A549 treated with AZD2906 at 1 μM for 4 hours (cell line): ENCODE measurements at places on chromosomes 5 and 9. TPM values are rescaled to one million over a fixed set of nuclear protein-coding genes. Genes with fewer than 3 reads are reported as not detected.

Gene DDX4
- 0.02 to 0.09 TPM (median 0.08 TPM) in 3 of 5 replicates, not detected in the others for total RNA-seq

Gene SPEF2
- 1.5 to 2.4 TPM (median 1.7 TPM) in 5 replicates for total RNA-seq

Gene GPR151
- total RNA-seq, result not detected in 5 replicates

Gene OTP
- 0.03 to 0.12 TPM (median 0.09 TPM) in 5 replicates for total RNA-seq

Gene ACOT12
- 0.10 TPM in 1 of 5 replicates, not detected in the others for total RNA-seq

Gene SHC3
- 0.22 to 0.40 TPM (median 0.28 TPM) in 5 replicates for total RNA-seq

Gene TMEM8B
- 2.4 to 3.5 TPM (median 3.4 TPM) in 5 replicates for total RNA-seq

Gene BARX1
- total RNA-seq, result 7.3 to 12.4 TPM (median 11.5 TPM) in 5 replicates

Gene GAS1
- total RNA-seq, result 0.09 to 0.19 TPM (median 0.12 TPM) in 5 replicates

Gene PCDHA1
- 0.14 to 0.26 TPM (median 0.22 TPM) in 5 replicates for total RNA-seq

Gene ARHGEF39
- total RNA-seq, result 11.1 to 18.8 TPM (median 16.6 TPM) in 5 replicates

Gene FGD3
- 0.12 to 0.26 TPM (median 0.16 TPM) in 5 replicates for total RNA-seq

Gene SPATA31C1
- total RNA-seq, result not detected in 5 replicates

Gene CHSY3
- 0.06 to 0.09 TPM (median 0.07 TPM) in 5 replicates for total RNA-seq

Gene PRDM9
- 0.02 TPM in 1 of 5 replicates, not detected in the others for total RNA-seq

Gene TRIM7
- total RNA-seq, result 25.9 to 43.9 TPM (median 40.4 TPM) in 5 replicates

Gene OSMR
- 49.1 to 70.1 TPM (median 59.6 TPM) in 5 replicates for total RNA-seq

Gene SOWAHA
- total RNA-seq, result 0.08 to 0.16 TPM (median 0.10 TPM) in 5 replicates

Gene ZNF883
- total RNA-seq, result 0.64 to 0.77 TPM (median 0.67 TPM) in 5 replicates

Gene HACD4
- 0.84 to 1.1 TPM (median 1.0 TPM) in 5 replicates for total RNA-seq

Gene TPPP
- total RNA-seq, result 6.6 to 8.2 TPM (median 7.4 TPM) in 5 replicates

Gene PCDHA7
- total RNA-seq, result 0.06 to 0.12 TPM (median 0.08 TPM) in 5 replicates

Gene DYNC2I2
- 98.9 to 149 TPM (median 138 TPM) in 5 replicates for total RNA-seq

Gene TSLP
- not detected in 5 replicates for total RNA-seq

Gene SLC26A2
- 46.0 to 63.2 TPM (median 59.8 TPM) in 5 replicates for total RNA-seq

Gene PDE6A
- total RNA-seq, result 0.22 to 0.37 TPM (median 0.29 TPM) in 5 replicates

Gene NEURL1B
- 9.9 to 12.0 TPM (median 10.9 TPM) in 5 replicates for total RNA-seq

Gene MEF2C
- total RNA-seq, result 0.02 to 0.11 TPM (median 0.11 TPM) in 3 of 5 replicates, not detected in the others

Gene MAP1B
- total RNA-seq, result 30.7 to 55.9 TPM (median 35.1 TPM) in 5 replicates

Gene LMAN2
- 194 to 254 TPM (median 201 TPM) in 5 replicates for total RNA-seq

Gene TTC39B
- 1.2 to 1.9 TPM (median 1.7 TPM) in 5 replicates for total RNA-seq

Gene CDH6
- total RNA-seq, result 0.07 to 0.11 TPM (median 0.07 TPM) in 4 of 5 replicates, not detected in the other

Gene NMUR2
- total RNA-seq, result 0.08 to 0.17 TPM (median 0.09 TPM) in 5 replicates

Gene FRRS1L
- total RNA-seq, result 0.15 to 0.27 TPM (median 0.27 TPM) in 5 replicates

Gene SPATA31E1
- 0.01 TPM in 1 of 5 replicates, not detected in the others for total RNA-seq

Gene ZNF483
- total RNA-seq, result 0.31 to 1.1 TPM (median 0.49 TPM) in 5 replicates

Gene FOXD4L3
- total RNA-seq, result 0.05 to 0.21 TPM (median 0.10 TPM) in 4 of 5 replicates, not detected in the other

Gene FGF18
- total RNA-seq, result 2.2 to 4.0 TPM (median 3.2 TPM) in 5 replicates

Gene ADAMTS6
- 0.03 to 0.08 TPM (median 0.06 TPM) in 4 of 5 replicates, not detected in the other for total RNA-seq

Gene CNTFR
- 0.06 to 0.14 TPM (median 0.12 TPM) in 5 replicates for total RNA-seq

Gene MLANA
- total RNA-seq, result not detected in 5 replicates

Gene EHMT1
- total RNA-seq, result 42.1 to 48.9 TPM (median 43.7 TPM) in 5 replicates

Gene ADAM19
- total RNA-seq, result 7.7 to 10.6 TPM (median 10.1 TPM) in 5 replicates
